ENCODE measurements at places on chromosomes 16 and 17.

DNA sequence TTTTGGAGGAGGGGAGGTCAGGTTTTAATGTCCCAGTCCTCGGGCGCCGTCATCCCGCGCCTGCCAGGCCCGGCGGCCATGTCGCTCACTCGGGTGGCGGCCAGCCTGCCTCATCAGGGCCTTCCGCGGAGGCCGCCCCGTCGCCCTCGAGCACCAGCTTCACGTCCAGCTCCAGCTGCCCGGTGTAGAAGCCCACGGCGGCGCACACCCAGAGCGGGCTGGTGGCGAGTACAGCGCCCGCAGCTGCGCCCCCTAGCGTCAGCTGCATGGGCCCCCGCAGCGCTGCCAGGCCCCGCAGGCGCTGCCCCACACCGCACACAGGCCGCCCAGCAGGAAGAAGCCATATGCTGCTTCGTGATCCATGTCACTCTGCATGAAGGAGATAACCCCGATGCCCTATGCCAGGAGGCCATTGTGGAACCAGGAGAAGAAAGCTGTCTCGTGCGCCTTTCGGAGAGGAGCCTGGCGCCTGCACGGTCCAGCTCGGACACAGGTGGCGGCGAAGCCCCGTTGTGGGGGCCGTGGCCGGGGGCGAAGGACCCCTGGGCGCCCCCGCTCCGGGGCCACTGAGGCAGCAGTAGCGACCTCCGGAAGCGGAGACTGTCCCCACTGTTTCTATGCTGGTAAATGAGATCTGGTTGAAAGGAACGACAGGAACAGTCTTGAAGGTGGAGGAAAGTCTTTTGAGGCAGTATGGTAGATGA, 9.6 kb downstream of the AP2B1 start:
- no peak overlapping the region for H3K4me3 ChIP-seq
- H3K36me3 ChIP-seq: peaks cover 41% of the 10 kb centered on the region

- peaks cover 50% of the 10 kb centered on the region for H3K4me1 ChIP-seq
- DNase-seq: no peak
- no peaks in the 10 kb centered on the region for H3K27me3 ChIP-seq
- H3K27ac ChIP-seq: peak overlapping the region; percentile 67
- no peaks in the 10 kb centered on the region for H3K36me3 ChIP-seq
- H3K4me3 ChIP-seq: no peak overlapping the region
Measured at GRCh38 chr17:44610871-44611270, 45.4 kb upstream of the MEIOC start.

- no peak for DNase-seq
- no peaks in the 10 kb centered on the region for H3K27me3 ChIP-seq
- no peak overlapping the region for H3K27ac ChIP-seq
- H3K4me3 ChIP-seq: no peak overlapping the region
- H3K36me3 ChIP-seq: peaks cover 25% of the 10 kb centered on the region
- H3K4me1 ChIP-seq: no peaks in the 10 kb centered on the region
Measured at GRCh38 chr16:12737563-12737962, 66.1 kb downstream of the CPPED1 start.

DNA sequence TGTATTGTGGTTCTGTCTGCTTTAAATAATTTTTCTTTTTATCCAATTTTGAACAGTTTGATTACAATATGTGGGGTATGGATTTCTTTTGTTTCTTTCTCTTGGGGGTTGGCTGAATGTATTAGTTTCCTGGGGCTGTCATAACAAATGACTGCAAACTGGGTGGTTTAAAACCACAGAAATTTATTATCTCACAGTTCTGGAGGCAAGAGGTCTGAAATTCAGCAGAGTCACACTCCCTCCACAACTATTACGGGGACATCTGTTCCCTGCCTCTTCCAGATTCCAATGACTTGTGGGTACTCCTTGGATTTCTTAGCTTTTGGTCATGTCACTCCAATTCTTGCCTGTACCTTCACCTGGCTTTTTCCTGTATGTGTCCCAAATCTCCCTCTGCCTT, 23.7 kb downstream of the COX11 start:
- peaks cover 18% of the 10 kb centered on the region for H3K4me1 ChIP-seq
- H3K4me3 ChIP-seq: no peak overlapping the region
